ENCODE measurements at places on chromosomes 7 and 10. TPM values are rescaled to one million over a fixed set of nuclear protein-coding genes. Genes with fewer than 3 reads are reported as not detected.

GRCh38 chr10:13774303-13774893, 187.6 kb downstream of the PRPF18 start:
- DNase-seq, result no peak

GRCh38 chr10:77741746-77742145, 104.1 kb upstream of the KCNMA1 start:
- no peak for DNase-seq

DNA sequence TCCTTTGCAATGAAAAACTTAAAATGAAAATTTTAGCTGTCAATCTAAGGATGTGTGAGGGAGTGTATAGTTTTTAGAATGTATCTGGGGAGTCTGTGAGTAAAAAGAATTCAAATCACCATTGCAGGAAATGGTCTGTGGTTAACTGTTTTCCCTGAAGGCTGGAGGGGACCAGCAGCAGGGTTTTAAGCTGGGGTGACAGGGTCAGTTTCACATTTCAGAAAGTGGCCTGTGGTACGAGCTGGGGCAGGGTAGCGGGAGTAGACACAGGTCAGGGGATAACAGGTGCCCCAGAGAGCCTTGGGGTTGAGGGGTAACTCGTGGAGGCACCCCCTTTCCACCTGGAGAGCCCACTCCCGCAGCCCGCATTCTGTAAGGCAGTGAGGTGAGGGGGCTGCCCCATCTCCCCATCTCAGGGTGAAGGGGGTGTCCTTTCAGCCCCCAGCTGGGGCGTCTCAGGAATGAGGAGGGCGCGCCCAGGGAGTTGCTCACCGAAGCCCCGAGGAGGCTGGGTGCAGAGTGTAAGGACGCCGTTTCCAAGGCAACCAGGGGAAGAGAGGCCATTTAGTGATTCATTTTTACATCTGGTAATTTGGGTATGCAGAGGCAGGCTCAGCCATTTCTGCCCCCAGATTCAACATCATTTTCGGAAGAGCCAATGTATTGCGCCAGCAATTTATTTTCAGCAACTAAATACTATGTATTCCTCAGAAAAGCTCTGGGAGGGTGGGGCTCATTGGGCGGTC, 168.9 kb downstream of the SLIT1 start:
- DNase-seq, result no peak

The CCL24 gene
- not detected for total RNA-seq

- peak; percentile 14 for DNase-seq
These were observed 84.1 kb downstream of the FOXL3 start for GRCh38 chr7:373818-374705.

The FOXK1 gene
- 17.5 TPM for total RNA-seq

The ZNF25 gene
- 15.5 TPM for total RNA-seq
